Globus pallidus (tissue), 1 donor: ENCODE measurements at places on chromosomes 13 and 19.

- DNase-seq: no peak
Observed at GRCh38 chr13:74919914-74920313, 562.1 kb downstream of the TBC1D4 start.

DNA sequence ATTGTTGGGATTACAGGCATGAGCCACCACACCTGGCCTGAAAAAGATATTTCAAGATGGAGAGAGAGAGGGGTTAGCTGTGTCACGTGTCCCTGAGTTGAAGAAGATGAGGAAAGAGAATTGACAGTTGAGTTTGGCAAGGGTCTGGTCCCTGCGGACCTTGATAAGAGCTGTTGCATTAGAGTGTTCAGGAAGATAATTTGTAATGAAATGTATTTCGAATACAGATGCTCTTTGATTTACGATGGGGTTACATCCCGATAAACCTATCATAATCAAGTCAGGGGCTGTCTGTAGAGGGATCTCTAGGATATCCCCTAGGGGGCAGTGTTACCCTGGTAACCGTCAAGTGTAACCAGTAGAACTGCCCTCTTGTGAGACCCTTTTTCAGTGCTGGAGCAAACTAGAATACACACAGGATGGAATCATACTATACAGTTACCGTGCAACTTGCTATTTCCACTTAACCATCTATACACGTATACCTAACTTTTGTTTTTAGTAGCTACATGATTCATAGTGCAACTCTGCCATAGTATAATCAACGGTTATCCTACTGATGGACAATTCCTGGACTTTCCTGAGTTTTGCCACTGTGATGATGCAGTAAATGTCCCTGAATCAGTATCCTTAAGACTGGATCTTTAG is 1.5 kb upstream of the ELOF1 start:
- DNase-seq: peak; percentile 73

GRCh38 chr19:44344255-44344654 is 12.2 kb downstream of the ZNF112 start:
- DNase-seq: no peak

GRCh38 chr13:52711286-52711685 is 28.3 kb downstream of the CNMD start:
- no peak for DNase-seq

DNA sequence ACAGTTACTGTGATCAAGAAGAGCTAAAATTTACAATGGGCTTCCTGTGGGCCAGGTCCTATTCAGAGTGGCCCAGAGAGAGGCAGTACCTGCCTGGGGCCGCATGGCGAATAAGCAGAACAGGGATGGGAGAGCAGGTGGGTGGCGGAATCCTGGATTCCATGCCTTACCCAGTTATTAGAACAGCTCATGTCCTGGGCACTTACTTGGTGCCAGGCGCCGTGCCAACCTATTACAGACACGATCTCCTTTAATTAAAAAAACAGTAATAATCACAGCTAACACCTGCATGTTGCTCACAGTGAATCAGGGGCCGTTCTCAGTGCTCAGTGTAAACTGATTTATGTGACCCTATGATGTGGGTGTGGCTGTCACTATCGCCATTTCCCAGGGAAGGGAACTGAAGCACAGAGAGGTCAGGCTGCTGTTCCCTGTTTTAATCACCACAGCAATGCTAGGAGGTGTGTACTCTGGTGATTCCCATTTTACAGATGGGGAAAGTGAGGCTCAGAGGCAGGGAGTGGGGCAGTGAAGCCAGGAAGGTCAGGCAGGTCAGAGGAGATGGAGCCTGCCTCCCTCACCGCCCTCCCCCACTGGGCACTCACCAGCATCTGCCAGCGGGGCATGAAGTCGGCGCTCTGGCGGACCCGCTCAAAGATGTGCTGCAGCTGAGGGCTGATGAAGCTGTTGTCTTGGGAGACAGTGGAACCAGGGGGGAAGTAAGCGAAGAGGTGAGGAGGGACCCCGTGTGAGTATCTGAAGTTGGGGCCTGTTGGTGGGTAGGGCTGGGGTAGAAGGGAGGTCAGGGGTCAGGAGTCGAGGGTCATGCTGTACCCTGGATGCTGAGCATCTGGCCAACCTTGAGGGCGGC is 12.0 kb downstream of the COQ8B start:
- DNase-seq: no peak

DNA sequence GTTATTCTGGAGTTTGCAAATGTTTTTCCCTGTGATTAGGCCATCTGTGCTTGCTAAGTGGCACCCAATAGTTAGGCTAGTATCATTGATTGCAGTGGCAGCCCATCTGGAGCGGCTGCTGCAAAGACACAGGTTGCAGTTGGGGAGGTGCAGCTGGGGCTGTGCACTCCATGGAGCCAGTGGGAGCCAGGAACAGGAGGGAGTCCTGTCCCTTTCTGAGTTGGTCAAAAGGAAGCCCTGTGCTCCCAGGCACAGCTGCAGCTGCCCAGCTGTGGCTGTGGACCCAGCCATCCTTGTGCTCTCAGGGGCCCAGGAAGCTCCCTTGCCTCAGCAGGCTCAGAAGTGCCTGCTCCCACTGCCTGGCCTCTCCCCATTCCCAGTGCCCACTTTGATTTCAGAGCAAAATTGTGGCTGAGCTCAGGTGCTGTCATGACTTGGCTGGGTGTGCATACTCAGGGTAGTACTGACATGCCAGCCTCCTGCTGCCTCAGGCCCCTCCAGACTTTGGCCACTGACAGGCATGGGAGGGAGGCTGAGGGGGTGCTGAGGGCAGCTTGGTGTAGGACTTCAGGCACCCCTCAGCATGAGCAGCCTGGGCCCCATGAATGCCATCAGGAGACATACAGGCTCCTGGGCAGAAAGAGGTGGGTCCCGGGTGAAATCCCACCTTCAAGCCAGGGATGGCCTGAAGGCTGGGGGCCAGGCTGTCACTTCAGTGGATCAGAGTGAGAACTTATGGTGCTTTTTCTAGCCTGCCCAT is 270.6 kb downstream of the PCDH20 start:
- DNase-seq: no peak
